ENCODE measurements at places on chromosomes 13 and 19. TPM values are rescaled to one million over a fixed set of nuclear protein-coding genes. Genes with fewer than 3 reads are reported as not detected.

The CGB3 gene
- total RNA-seq = not detected

The UBE2L5 gene
- not detected for total RNA-seq

The C1QTNF9 gene
- total RNA-seq = not detected

The ZNF260 gene
- total RNA-seq = 18.6 TPM

The TMPRSS9 gene
- total RNA-seq = 0.54 TPM

The GPR183 gene
- total RNA-seq = 1.1 TPM

The NAT14 gene
- total RNA-seq = 7.4 TPM

The ZNF793 gene
- total RNA-seq = 1.6 TPM

The ZNF613 gene
- total RNA-seq = 4.6 TPM

The GIPC3 gene
- total RNA-seq = 0.35 TPM

The CD177 gene
- not detected for total RNA-seq

The NRTN gene
- 0.88 TPM for total RNA-seq

The ARHGEF1 gene
- 160 TPM for total RNA-seq

The ZNF442 gene
- 1.6 TPM for total RNA-seq

The ZNF253 gene
- total RNA-seq = 11.9 TPM

The SLC8A2 gene
- not detected for total RNA-seq

The ZNF486 gene
- 1.6 TPM for total RNA-seq

The IL11 gene
- not detected for total RNA-seq

The S1PR5 gene
- total RNA-seq = not detected

The SIGLEC9 gene
- total RNA-seq = 1.9 TPM

The RASIP1 gene
- total RNA-seq = 6.6 TPM

The POU2F2 gene
- 30.5 TPM for total RNA-seq

The CCDC70 gene
- total RNA-seq = not detected

The SOX1 gene
- total RNA-seq = not detected

The TIMM50 gene
- total RNA-seq = 34.2 TPM

The C2CD4C gene
- total RNA-seq = 0.80 TPM

The ZNF546 gene
- 4.1 TPM for total RNA-seq

The LPAR2 gene
- total RNA-seq = 36.4 TPM

The TEX29 gene
- not detected for total RNA-seq

The FPR2 gene
- total RNA-seq = 1.9 TPM

The FBN3 gene
- total RNA-seq = not detected

The ZNF524 gene
- total RNA-seq = 45.2 TPM

The ACER1 gene
- not detected for total RNA-seq

The KLK3 gene
- 2.4 TPM for total RNA-seq

The PNMA8B gene
- not detected for total RNA-seq

The NCAN gene
- total RNA-seq = not detected

The KMT5C gene
- total RNA-seq = 14.4 TPM

The SMIM44 gene
- 5.4 TPM for total RNA-seq

The SLC10A2 gene
- total RNA-seq = 579 TPM

The OSCAR gene
- total RNA-seq = 0.70 TPM

The KRTDAP gene
- total RNA-seq = not detected

The NOVA2 gene
- 0.53 TPM for total RNA-seq

The COMMD6 gene
- 32.7 TPM for total RNA-seq

The KCNRG gene
- total RNA-seq = 2.4 TPM

The ZNF667 gene
- total RNA-seq = 0.54 TPM

The AP2A1 gene
- 102 TPM for total RNA-seq

The PSG7 gene
- total RNA-seq = not detected

The MAST1 gene
- 0.27 TPM for total RNA-seq

The PLEKHF1 gene
- 8.7 TPM for total RNA-seq

The SCAMP4 gene
- total RNA-seq = 62.0 TPM
